ENCODE measurements at places on chromosomes 3 and 15.

DNA sequence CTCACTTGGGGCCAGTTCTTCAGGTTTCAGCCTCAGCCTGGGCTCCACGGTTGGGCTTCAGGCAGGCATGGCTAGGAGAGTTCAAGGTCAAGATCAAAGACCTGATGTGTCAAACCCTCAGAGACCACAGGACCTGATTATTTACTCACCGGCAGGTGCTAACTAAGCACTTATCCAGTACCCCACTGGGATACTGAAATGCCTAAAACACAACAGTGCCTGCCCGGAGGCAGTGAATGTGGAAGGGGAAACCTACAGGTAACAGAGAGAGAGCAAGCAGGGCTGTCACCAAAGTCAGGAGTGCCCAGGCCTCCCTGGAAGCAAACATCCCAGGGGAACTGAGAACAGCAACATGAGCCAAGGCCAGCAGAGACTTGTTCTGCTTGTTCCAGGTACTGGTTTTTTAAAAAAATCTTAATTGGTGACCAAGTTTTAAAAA, 6.7 kb downstream of the IDH2 start:
- no peak for DNase-seq

GRCh38 chr3:68049776-68050175, 395.4 kb upstream of the SUCLG2 start:
- no peak for DNase-seq

GRCh38 chr3:127608362-127608718, 10.1 kb downstream of the MCM2 start:
- DNase-seq = no peak

GRCh38 chr3:138271189-138271794, 58.4 kb downstream of the NME9 start:
- DNase-seq = no peak

DNA sequence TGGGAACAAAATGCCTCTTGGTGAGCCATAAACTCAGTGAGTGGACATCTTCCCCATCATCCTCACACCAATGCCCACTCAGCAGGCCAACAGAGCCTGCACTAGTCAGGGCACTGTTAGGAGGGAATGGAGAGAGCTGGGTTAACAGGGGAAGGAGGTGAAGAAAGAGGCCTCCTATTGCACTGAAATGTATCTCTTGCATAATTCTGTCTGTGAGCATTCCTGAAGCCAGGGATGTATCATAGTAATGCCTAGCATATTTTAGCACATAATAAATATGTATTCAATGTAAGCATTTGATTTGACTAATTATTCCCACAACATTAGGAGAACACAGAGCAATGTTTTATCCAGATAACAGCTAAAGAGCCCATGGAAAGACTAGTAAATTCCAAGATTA, 81.2 kb downstream of the ANO10 start:
- DNase-seq = no peak

GRCh38 chr3:54746722-54747121, 181.1 kb downstream of the LRTM1 start:
- no peak for DNase-seq
